GM23338 (cell line): ENCODE measurements at places on chromosomes 3 and 15. TPM values are rescaled to one million over a fixed set of nuclear protein-coding genes. Genes with fewer than 3 reads are reported as not detected.
A peak's percentile ranks its signal among the peaks of the same experiment; 100 is the strongest.

STRIT1 gene
- total RNA-seq, result 1.6 TPM in 1 of 2 replicates, not detected in the other

DNA sequence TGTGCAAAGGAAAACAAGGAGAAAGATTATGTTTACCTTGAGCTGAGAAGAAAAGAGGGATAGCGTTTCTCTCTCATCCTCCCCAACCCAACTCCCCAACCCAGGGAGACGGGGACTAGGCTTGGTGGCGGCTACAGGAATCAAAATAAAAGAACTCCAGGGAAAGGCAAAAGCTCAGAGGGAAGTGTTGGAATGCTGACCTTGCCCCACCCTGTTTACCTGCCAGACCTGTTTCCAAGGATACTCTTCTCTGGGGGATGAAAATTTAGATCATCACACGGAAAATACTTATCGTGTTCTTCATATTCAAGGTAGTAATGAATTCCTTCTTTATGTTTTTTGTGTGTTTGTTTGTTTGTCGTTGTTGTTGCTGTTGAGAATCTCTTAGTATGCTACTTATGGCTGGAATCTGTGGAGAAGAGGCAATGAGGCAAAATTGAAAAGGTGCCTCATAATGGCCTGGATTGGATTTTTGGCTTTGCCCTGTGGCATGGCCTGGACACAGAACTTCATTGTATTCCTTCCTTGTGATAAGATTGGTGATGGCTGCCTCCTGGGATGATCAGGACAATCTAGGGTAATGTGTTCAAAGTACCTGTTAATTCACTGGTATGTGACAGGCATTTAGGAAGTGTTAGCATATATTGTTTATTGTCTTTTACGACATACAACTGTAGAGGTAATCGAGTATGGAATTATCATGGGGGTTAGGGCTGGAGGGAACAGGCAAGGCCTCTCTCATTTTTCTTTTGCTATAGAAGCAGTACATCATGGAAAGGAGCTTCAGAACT is 11.1 kb upstream of the TPRG1 start:
- DNase-seq, result peak; percentile 17

GRCh38 chr3:46369675-46370132 is 1.0 kb upstream of the CCR5 start:
- no peak for DNase-seq

- peak; percentile 37 for DNase-seq
These were observed 304.4 kb downstream of the FGF12 start for GRCh38 chr3:192422997-192423342.

- no peak for DNase-seq
These were observed 53.0 kb downstream of the SUCLG2 start for GRCh38 chr3:67601385-67601784.

DNA sequence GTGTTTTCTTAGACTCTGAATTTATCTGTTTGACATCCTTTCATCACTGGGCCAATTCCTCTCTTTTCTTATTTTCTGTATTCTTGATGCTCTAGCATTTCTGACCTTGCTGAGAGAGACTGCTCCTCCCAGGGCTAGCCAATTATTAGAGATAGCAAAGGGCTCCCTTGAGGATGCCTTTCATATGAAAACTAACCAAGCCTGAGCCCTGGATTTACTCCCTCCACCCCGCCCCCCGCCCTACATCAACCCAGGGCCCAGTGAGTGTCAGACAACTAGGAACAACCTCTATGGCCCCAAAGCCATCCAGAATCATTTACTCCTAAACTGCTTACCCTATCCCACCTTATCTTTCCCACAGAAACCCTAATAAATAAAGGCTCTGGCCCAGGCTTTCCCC is 69.7 kb upstream of the LARS2 start:
- peak; percentile 46 for DNase-seq

DNA sequence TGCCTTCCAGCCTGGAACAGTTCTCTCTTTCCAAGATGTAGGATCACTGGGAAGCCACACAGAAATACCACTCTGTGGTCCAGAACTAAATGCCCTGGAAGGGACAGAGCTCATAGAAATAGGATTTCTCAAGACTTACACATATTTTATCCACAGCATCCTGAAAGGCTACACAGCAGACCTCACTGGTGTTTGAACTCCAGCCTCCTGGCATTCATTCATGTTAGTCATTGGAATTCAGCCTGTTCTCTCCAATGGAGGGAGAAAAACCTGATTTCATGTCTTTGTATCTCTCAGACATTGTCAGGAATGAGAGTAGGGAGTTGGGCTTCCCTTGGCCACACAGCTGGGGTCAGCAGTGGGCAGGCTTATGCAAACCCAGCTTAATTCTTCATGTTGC is 121.1 kb upstream of the PPP2R3A start:
- DNase-seq, result no peak
